ENCODE measurements at places on chromosomes 13 and 19. TPM values are rescaled to one million over a fixed set of nuclear protein-coding genes. Genes with fewer than 3 reads are reported as not detected.

GRK1 gene
- total RNA-seq: not detected

DNAAF3 gene
- 0.21 TPM for total RNA-seq

KLK3 gene
- not detected for total RNA-seq

DHDH gene
- 1.5 TPM for total RNA-seq

KIR3DL2 gene
- not detected for total RNA-seq

ZNF296 gene
- total RNA-seq: 1.1 TPM

OVOL3 gene
- total RNA-seq: not detected

C19orf33 gene
- total RNA-seq: 300 TPM

RFPL4AL1 gene
- not detected for total RNA-seq

TTC9B gene
- not detected for total RNA-seq

Measured in kidney epithelial cell (primary cell).